Naive B cell (primary cell): ENCODE measurements at places on chromosomes 16 and 17.

DNA sequence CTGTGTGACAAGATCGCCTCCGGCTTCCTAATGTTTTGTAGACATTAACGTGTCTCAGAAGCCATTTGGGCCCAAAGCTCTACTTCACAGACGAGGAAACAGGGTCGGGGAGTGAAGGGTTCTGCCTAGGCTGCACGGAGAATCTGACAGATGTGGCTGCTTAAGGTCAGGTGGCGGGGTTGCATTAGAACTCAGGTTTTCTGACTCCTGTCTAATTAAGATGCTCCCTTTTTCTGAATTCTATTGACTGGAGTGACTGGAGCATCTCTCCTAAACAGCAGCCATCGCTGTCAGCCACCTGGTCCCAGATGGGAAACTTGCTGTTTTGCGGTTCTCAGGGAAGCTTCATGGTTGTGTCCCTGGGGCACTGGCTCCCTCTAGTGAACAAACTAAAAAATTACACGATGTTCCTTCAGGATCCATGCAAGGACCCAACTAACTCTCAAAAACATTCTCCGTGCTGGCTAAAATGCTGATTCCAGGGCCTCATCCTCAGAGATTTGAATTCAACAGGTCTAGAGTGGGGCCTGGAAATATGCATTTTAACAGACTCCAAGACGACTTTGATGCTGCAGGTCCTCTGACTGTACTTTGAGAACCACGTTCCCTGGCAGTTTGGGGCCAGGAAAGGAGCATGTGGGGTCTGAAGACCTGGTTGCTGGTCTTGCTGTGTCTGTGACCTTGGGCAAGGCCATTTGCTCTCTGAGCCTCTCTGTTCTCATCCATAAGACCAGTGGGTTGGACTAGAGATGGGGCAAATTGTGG lies 117.4 kb downstream of the IRF8 start:
- peaks cover 17% of the 10 kb centered on the region for H3K27me3 ChIP-seq
- peak; percentile 64 for DNase-seq
- H3K36me3 ChIP-seq, result peaks cover 18% of the 10 kb centered on the region
- H3K4me1 ChIP-seq, result peaks cover 44% of the 10 kb centered on the region
- no peak overlapping the region for H3K4me3 ChIP-seq
- peak overlapping the region; percentile 63 for H3K27ac ChIP-seq

- peak; percentile 33 for DNase-seq
- no peaks in the 10 kb centered on the region for H3K27me3 ChIP-seq
- H3K4me1 ChIP-seq, result no peaks in the 10 kb centered on the region
- H3K4me3 ChIP-seq, result no peak overlapping the region
- no peaks in the 10 kb centered on the region for H3K36me3 ChIP-seq
Observed at GRCh38 chr16:67349172-67349571, 22.6 kb downstream of the LRRC36 start.

DNA sequence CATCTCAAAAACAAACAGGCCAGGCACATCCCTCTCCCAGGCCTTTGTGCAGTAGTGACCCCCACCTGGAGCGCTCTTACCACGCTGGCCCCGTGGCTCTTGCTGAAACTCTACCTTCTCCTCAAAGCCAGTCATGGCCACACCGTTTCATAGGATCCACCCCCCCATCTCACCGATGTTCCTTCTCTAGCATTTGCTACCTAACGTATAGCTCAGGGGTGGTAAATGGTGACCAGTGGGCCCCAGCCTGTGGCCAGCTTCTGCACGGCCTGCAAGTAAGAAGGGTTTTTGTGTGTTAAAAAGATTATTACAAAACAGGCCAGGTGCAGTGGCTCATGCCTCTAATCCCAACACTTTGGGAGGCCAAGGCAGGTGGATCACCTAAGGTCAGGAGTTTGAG lies 43.8 kb downstream of the RMI2 start:
- H3K27ac ChIP-seq, result no peak overlapping the region
- H3K36me3 ChIP-seq, result no peaks in the 10 kb centered on the region
- no peak for DNase-seq
- peaks cover 15% of the 10 kb centered on the region for H3K27me3 ChIP-seq
- H3K4me1 ChIP-seq, result peaks cover 11% of the 10 kb centered on the region

- peak; percentile 37 for DNase-seq
- H3K27me3 ChIP-seq, result no peaks in the 10 kb centered on the region
- peaks cover 18% of the 10 kb centered on the region for H3K36me3 ChIP-seq
- peaks cover 95% of the 10 kb centered on the region for H3K4me1 ChIP-seq
- H3K4me3 ChIP-seq, result peak overlapping the region; percentile 79
Observed at GRCh38 chr17:49390548-49391324, 23.9 kb downstream of the PHB1 start.

GRCh38 chr17:48724251-48725003 lies 1.4 kb downstream of the PRAC2 start:
- peaks cover 22% of the 10 kb centered on the region for H3K36me3 ChIP-seq
- H3K4me1 ChIP-seq, result peaks cover 57% of the 10 kb centered on the region
- peak overlapping the region; percentile 97 for H3K27ac ChIP-seq
- H3K4me3 ChIP-seq, result peak overlapping the region; percentile 61
- H3K27me3 ChIP-seq, result peaks cover 95% of the 10 kb centered on the region

- H3K36me3 ChIP-seq, result no peaks in the 10 kb centered on the region
- peaks cover 39% of the 10 kb centered on the region for H3K27me3 ChIP-seq
- no peak overlapping the region for H3K4me3 ChIP-seq
- peaks cover 11% of the 10 kb centered on the region for H3K4me1 ChIP-seq
- H3K27ac ChIP-seq, result no peak overlapping the region
Observed at GRCh38 chr17:7107012-7107754, 7.4 kb downstream of the ASGR2 start.

DNA sequence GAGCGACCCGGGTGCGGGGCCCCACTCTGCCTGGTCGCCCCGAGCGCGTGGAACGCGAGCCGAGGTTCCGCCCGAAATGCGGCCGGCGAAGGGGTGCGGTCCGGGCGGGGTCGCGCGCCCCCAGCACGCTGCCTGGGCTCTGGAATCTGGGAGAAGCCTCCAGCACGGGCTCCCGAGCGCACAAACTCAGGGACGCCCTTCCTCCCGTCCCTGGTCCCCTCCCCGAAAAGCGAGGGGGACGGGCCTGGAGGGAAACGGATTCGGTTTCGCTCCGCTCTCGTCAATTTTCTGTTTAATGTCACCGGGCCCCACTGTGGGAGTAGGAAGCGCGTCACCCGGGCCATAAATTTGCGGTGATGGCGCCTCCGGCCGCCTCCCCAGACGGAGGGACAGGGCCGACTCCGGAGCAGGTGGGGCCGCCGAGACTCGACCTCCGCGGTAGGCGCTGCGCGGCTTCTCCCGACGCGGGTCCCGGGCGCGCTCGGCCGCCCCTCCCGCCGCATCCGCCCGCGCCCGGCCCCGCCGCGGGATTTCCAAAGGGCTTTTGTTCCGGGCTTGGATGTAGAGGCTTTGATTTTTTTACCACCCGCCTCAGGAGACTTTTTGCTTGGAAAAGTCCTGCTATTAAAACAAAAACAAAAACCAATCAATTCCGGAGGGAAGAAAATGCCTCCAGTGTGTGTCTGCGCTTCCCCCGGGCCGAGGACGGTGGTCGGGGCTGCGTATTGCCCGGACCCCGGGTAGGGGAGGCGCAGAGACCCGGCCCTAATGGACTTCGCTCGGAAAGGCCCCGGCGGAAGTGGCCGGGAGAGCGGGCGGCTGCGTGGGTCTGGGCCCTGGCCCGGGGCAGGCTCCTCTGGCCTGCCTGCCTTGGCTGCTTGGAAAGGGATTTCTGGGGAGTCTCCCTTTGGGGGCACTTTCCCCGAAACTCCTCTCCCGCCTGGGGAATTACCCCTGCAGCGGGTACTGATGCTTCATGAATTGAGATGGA lies 7.9 kb upstream of the BAHCC1 start:
- no peaks in the 10 kb centered on the region for H3K36me3 ChIP-seq
- peaks cover 26% of the 10 kb centered on the region for H3K27me3 ChIP-seq
- peak overlapping the region; percentile 87 for H3K4me3 ChIP-seq
- no peaks in the 10 kb centered on the region for H3K4me1 ChIP-seq
- H3K27ac ChIP-seq, result peak overlapping the region; percentile 74
- DNase-seq, result peak; percentile 69

DNA sequence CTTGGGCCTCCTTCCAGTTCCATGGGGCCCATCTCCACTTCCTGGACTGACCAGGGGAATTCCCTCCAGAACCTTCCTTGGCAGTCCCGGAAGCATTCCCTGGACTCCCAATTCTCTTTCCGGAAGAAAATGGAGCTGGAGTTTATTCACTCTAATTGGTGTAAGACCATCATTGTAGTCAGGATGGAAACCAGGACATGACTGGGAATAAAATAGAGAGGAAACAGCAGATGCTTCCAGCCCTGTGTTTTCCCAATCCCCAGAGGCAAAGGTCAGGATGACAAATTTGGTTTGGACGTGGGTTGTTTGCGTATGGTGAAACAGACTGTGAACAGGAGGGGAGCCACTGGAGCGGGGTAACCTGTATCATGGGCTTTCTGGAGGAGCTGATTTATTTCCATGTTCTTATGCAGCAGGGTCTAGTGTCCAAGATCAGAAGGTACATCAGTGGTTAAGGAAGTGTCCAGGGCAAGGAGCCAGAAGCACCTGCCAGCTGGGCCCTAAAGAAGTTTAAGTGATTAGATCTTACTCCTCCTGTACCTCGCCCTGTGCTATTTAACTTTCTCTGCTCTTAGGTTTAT lies 8.5 kb upstream of the LONP2 start:
- no peaks in the 10 kb centered on the region for H3K4me1 ChIP-seq
- H3K27me3 ChIP-seq, result peaks cover 7% of the 10 kb centered on the region
- H3K27ac ChIP-seq, result no peak overlapping the region

GRCh38 chr17:21451975-21452374 lies 75.8 kb downstream of the KCNJ12 start:
- DNase-seq, result no peak
- no peak overlapping the region for H3K4me3 ChIP-seq
- H3K27me3 ChIP-seq, result peaks cover 3% of the 10 kb centered on the region
- no peaks in the 10 kb centered on the region for H3K36me3 ChIP-seq
- H3K27ac ChIP-seq, result no peak overlapping the region
- peaks cover 12% of the 10 kb centered on the region for H3K4me1 ChIP-seq

DNA sequence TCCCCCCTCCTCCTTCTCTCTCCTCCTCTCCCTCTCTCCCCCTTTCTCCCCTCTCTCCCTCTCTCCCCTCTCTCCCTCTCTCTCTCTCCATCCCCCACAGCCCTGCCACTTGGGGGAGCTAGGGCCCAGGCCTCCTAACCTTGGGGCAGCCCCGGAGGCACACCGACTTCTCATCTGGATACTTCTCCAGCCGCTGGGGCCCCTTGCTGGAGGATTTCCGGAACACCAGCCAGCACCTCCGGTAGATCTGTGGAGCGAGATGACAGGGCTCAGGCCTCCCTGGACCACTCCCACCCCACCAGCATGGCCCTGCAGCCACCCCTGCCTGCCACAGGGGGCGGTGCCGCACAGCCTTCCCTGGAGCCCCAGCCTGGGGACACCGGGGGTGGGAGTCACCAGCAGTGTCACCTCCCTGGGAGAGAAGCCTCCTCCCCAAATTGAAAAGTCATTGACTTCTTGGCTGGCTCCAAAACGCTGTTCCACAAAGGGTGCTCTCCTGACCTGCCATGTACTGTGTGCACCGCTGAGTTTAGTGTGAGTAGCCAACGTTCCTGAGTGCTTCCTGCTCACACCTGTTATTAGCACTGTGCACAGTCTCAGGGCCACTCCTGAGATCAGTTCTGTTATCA lies 10.5 kb downstream of the DOK4 start:
- peak overlapping the region; percentile 65 for H3K4me3 ChIP-seq
- no peak overlapping the region for H3K27ac ChIP-seq
- peaks cover 15% of the 10 kb centered on the region for H3K27me3 ChIP-seq
- H3K4me1 ChIP-seq, result peaks cover 44% of the 10 kb centered on the region

- peaks cover 57% of the 10 kb centered on the region for H3K27me3 ChIP-seq
- peaks cover 27% of the 10 kb centered on the region for H3K4me1 ChIP-seq
- H3K27ac ChIP-seq, result no peak overlapping the region
- peak; percentile 14 for DNase-seq
Observed at GRCh38 chr17:49497148-49498028, 2.3 kb downstream of the NGFR start.

DNA sequence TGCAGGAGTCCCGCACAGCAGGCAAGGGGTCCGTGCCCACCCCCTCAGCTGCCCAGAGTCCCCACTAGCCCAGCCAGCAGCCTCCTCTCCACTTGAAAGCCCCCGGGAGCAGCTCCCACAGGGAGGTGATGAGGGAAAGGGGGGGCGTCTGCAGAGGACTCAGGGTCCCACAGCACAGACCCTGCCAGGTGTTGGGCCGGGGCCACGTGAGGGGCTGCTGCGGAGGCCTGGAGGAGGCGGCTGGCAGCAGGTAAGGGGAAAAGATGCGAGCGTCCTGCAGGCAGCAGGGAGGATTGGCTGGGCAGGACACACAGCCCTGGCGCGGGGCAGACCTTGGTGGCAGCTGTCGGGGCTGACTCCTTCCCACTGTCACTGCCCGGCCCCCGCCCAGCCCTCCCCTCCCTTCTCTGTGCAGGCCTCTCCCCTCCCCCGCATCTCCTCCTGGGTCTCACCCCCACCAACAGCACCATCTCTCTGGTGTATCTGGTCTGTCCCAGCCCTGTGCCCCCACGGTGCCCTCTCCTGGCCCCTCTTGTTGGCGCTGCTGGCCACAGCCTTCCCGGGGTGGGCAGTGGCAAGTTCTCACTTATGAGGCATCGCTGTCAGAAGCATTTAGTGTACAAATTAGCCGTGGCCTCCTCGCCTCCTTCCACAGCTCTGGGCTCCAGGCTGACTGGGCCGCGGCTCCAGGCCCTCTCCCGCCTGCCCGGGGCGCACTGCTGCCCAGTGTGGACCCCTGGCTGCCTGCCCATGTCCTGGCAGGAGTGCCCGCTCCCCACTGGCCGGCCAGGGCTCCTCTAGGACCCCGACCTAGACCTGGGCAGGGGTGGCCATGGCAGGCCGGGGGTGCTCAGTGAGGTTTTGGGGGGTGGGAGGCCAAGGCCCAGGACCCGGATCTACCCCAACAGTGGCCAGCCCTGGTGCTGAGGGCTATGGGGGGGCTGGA lies 4.4 kb upstream of the PRR35 start:
- H3K4me1 ChIP-seq, result peaks cover 5% of the 10 kb centered on the region
- H3K36me3 ChIP-seq, result no peaks in the 10 kb centered on the region
- H3K27me3 ChIP-seq, result peaks cover 10% of the 10 kb centered on the region

- no peak for DNase-seq
- no peak overlapping the region for H3K4me3 ChIP-seq
- peak overlapping the region; percentile 9 for H3K27ac ChIP-seq
- H3K4me1 ChIP-seq, result peaks cover 5% of the 10 kb centered on the region
Observed at GRCh38 chr16:4723071-4723767, 10.9 kb downstream of the ANKS3 start.

DNA sequence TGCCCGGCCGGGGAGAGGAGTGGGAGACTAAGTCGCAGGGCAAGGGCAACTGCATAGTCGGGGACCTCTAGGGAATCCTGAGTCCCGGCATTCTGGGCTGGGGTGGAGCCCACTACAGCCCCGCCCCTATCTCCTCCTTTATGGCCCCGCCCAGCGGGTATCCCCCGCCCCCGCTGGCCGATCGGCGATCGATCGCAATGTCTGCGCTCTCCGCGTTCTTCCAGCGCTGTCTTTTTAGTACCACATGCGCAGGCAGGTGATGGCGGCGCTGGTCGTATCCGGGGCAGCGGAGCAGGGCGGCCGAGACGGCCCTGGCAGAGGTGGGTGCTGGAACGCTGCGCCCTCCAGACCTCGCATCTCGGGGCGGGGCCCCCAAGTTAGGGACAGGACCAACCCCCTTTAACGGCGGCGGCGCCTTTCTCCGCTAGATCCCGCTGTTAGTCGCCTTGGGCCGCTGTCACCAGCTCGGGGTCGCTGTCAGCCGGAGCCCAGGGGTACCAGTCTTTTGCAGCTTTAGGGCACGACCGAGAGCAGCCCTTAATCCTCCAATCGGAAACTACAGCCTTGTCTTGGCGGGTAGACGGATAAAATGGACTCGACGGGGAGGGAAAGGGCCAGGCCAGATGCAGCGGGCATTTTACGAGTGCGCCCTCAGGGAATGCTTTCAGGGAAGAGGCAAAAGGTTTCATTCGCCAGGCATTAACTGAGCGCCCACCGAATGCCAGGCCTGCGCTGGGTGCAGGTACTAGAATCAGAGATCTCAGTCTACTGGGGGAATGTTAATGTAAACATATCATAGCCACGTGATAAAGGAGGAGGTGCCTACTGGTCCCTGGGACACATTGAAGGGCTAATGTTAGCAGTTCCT lies at the start of gene DPH1:
Gene DPH1, plus strand, starts transcription at position 243 of the 868 bp plus-strand sequence. Its CDS starts 17 bp downstream, at position 260.
- peak; percentile 82 for DNase-seq
- peaks cover 20% of the 10 kb centered on the region for H3K4me1 ChIP-seq
- peak within 1 kb of the TSS; percentile 94 for H3K27ac ChIP-seq
- no peaks in the 10 kb centered on the region for H3K36me3 ChIP-seq
